ENCODE measurements at places on chromosomes 5 and 9.
A peak's percentile ranks its signal among the peaks of the same experiment; 100 is the strongest.

DNA sequence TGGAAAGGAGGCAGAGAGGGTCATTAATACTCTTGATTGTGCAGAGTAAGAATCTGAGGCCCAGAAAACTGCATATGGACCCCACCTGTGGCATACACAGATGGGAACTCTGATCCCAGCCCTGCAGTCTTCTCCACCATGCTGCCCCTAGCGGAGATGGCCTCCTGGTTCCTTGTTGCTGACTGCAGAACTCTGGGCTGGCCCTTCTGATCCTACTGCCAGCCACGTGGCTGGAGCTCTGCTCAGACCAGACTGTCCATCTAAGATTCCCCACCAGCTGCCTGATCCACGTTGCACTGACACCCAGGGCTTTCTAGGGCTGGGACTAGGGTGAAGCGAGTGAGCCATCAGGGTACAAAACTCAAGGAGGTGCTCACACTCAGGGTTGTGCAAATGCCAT lies 245.7 kb upstream of the NR4A3 start:
- DNase-seq = no peak

DNA sequence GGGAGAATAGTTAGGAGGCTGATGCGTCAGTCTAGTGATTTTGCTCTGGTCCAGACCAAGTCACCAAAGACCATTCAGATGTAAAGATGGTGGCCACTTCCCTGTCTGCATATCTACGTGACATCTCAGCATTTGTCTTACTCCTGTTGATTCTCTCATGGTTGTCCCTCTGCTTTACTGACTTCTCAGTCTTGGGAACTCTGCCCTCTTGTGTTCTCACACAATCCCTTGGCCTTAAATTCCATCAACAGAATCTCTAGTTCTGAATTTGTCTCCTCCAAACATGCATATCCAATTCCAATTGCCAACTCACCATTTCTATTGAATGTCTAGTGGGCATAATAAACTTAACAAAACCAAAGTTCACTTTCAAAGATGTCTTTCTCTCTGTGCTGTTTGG lies 147.8 kb downstream of the SLC24A2 start:
- DNase-seq = no peak

DNA sequence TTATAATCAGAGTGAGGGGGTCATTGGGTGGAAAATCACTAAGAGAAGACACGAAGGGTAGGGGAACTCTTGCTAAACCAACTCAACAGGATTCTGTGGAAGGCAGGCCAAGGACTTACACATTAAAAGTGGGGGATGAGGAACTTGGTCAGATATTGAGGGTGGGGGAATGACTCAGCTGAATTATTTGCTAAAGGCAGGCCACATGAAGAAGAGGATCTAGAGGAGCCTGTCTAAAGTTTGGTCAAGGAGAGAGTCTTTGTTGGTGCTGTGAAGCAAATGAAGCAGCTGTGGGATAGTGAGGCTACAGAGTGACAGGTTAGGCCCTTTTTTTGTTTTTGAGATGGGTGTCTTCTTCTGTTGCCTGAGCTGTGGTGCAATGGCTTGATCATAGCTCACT lies 63.9 kb upstream of the SPRY4 start:
- DNase-seq = no peak

GRCh38 chr5:35926389-35927051 lies 11.9 kb downstream of the CAPSL start:
- DNase-seq = peak; percentile 48

Data from CD8-positive, alpha-beta T cell (primary cell).